Mammary epithelial cell (primary cell): ENCODE measurements at places on chromosomes 5 and 9.

- no peak for DNase-seq
Observed at GRCh38 chr5:56647099-56647850, 168.1 kb upstream of the MAP3K1 start.

GRCh38 chr9:97064176-97064575 lies 25.2 kb upstream of the CTSV start:
- DNase-seq: no peak

GRCh38 chr5:124395287-124395686 lies 351.2 kb downstream of the ZNF608 start:
- no peak for DNase-seq

- DNase-seq: no peak
Observed at GRCh38 chr5:178808886-178809285, 50.9 kb upstream of the ZNF354B start.

- DNase-seq: peak; percentile 92
Observed at GRCh38 chr9:21682981-21683380, 119.5 kb upstream of the MTAP start.

DNA sequence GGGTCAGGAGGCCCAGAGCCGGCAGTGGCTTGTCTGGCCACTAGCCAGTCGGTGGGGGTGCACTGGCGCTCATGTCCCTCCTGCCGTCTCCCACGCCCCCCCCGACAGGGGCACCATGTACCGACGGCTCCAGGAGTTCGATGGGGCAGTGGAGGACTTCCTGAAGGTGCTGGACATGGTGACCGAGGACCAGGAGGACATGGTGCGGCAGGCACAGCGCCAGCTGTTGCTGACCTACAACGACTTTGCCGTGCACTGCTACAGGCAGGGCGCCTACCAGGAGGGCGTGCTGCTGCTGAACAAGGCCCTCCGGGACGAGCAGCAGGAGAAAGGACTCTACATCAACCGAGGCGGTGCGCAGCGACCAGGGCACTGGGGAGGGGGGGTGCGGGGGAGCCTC lies 8.1 kb downstream of the TTC16 start:
- DNase-seq: no peak

DNA sequence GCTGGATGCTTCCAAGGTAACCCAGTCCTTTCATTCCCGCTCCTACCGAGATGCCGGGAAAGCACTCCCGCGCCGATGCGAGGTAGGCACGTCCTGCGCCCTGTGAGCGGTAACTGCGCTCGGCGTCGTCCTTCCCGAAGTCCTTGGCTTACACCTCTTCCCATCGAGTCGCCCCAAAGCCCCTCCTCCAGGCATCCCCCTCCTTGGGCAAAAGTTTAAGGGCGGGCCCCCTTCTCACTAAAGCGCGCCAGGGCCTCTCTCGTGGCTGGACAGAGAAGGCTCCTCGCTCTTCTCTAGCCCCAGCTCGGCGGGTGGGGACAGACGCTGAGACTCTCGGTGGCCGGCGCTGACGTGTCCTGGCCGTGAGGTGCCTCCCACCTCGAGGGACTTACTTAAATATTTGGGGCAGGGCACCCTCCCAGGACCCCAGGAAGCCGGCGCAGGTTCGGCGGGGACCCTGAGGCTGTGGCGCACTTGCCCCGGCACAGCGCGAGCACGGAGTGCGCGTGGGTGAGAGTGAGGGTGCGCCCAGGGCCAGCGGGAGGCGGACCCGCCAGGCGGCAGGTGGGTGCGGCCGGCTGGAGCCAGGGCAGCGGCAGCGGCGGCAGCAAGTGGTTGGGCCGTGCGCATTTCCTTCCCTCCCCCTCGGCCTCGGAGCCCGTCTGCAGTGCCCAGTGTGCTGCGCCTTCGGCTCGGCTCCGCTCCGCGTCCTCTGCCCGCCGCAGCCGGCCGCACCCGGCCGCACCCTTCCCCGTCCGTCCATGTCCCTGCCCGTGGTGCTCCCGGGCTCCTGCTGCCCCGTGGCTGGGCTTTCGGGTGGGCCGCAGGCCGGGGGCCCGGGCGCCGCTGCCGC lies at the start of gene ENTREP1:
ENTREP1 (plus strand) TSS at position 667 of the 853 bp plus-strand sequence; CDS start at position 762, 95 bp downstream.
- DNase-seq: peak; percentile 75

- DNase-seq: no peak
Observed at GRCh38 chr5:110354311-110354710, 372.2 kb downstream of the TMEM232 start.

- no peak for DNase-seq
Observed at GRCh38 chr9:127245637-127246164, 18.9 kb upstream of the GARNL3 start.

- no peak for DNase-seq
Observed at GRCh38 chr9:77949751-77950436, 81.7 kb downstream of the GNAQ start.

DNA sequence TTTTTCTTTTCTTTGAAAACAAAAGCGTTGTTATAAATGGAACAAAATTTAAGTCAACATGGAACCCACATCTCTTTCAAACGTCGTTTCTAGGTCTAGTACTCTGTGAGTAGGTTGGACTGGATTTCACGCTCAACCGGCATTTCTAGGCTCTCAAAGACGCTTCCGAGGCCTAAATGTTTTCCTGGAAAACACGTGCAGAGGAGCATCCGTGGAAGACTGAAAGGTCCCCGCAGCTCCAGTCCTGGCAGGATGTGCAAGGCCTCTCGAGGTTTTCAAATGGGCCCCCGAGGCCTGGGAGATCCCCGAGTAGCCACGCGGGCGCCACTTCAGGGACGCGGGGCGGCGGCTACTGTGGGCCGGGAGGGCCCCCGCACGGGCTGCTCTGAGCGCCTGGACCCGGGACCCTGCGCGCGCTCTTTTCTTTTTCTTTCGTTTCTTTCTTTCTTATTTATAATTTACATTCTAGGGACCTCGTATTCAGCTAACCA lies 4.2 kb upstream of the IRX2 start:
- peak; percentile 7 for DNase-seq

DNA sequence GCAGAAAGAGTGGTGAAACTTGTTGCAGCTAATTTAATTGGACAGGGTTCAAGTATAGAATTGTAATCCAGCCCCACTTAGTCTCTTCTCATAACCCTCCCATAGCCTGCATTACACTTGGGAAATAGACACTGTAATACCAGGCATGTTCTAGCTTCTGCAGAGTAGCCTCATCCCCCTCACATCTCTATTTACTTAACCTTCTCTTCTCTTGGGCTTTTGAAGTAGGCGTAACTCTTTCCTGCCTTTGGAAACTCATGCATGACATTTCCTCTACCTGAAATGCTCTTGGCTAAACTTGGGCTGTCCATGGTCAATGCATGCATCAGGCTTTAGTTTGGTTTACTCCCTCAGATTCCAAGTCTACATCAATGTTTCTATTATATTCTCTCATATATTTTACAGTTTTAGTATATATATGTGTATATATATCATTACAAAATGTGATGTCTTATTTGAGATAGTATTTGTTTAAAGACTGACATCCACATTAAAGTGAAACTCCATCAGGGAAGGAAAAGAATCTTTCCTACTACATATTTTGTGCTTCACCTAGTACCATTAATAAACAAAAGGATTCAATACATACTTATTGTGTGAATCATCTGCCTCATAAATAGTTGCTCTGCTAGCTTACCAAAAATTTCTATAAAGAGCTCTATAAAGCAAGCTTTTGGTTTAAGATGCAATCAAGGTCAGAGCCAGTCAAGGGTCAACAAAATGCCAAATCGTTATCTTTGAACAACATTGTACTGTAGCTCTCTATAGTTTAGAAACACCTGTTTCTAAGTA lies 1158.0 kb downstream of the MAT2B start:
- no peak for DNase-seq

DNA sequence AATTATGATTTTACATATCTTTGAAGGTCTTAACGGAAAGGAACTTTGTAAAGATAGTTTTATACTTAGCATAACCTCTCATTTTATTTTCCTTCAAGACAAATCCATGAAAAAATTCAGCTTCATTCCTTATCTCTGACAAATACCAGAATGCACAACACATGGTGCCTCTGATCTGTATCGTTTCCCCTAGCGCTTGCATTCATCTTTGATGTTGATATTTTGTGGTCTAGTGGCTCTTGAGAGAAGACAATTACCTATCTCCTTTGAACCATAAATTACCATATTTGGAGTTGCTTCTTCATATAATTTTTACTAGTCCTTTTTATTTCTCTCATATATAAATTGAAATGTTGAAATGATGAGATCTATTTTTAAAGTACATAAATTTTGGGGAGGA lies 551.3 kb downstream of the PDE4D start:
- DNase-seq: no peak

GRCh38 chr5:138743484-138743883 lies 9.7 kb upstream of the CTNNA1 start:
- DNase-seq: no peak

DNA sequence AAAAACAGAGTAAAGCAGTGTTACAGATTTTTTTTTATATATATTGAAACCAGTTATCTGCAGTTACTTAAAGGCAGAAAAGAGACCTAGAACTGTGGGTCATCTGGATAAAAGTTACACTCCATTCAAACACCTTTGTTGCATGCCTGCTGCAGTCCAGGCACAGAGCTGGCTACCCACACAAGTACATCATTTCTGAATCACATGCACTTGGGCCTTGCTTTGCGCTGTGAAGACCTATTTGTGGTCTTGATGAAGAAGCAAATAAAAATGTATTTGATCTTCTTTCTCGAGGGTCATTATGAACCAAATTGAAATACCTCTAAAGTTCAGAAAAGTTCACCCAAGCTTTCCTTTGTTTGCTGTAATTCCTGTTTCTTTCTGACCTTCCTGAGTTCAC lies 503.0 kb upstream of the ZNF608 start:
- DNase-seq: peak; percentile 33

DNA sequence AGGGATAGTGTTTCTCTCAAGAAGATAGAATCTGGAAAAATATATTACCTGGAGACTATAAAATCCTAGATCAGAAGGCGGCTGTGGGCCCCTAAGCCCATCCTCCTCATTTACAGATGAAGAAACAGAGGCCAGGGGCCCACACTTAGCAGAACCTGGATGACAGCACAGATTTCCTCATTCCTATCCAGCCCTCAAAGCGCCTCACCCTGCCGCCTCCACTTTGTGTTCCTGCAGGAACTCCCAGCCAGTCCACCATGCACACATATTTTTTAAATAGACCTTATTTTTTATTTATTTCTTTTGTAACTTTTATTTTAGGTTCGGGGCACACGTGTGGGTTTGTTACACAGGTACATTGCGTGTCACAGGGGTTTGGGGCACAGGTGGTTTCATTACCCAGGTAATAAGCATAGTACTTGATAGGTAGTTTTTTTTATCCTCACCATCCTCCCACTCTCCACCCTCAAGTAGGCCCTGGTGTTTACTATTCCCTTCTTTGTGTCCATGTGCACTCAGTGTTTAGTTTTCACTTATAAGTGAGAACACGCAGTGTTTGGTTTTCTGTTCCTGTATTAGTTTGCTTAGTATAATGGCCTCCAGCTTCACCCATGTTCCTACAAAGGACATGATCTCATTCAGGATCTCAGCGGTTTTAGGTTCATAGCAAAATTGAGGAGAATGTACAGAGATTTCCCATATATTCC lies 85.5 kb upstream of the MAP1B start:
- no peak for DNase-seq

- peak; percentile 85 for DNase-seq
Observed at GRCh38 chr5:130135506-130135905, 231.2 kb downstream of the CHSY3 start.

DNA sequence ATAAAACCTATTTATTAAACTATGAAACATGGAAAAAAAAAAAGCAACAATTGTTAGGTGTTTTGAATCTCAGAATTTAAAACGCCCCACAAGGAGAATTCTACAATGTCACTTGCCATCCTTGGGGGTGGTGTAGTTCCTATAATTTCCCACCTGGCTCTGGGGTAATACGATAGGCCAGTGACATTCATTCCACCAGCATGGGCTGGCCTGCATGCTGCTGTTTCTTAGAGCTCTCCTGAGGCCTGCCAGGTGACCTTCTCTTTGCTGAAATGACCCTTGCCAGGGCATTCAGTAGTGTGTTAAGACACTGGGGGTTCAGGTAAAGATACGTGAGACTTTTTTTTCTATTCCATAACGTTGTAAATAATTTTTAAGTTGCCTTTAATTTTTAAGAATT lies 10.0 kb upstream of the ARHGEF28 start:
- DNase-seq: no peak

- DNase-seq: peak; percentile 76
Observed at GRCh38 chr5:149172261-149172660, 31.0 kb downstream of the ABLIM3 start.

DNA sequence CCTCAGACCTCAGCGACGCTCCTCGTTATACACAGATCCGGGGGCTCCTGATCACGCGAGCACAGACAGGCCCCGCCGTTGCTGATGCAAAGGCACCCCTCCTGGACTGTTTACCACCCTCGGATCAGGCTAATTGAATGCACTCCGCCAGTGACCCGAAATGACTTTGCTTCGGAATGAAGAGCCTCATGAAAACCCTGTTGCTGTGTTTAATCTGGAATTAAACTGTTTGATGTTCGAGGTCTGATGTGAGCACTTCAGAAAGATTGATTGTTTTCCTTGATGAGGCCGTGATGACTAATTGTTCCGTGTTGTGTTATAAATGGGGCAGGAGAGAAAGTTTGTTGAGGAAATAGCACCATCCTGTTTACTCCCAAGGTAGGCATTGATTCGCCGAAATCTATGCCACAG lies 190.5 kb upstream of the PPP1R26 start:
- DNase-seq: no peak

- DNase-seq: no peak
Observed at GRCh38 chr9:96131825-96132224, 170.2 kb downstream of the HSD17B3 start.

GRCh38 chr5:113068559-113068958 lies 92.0 kb downstream of the DCP2 start:
- no peak for DNase-seq

DNA sequence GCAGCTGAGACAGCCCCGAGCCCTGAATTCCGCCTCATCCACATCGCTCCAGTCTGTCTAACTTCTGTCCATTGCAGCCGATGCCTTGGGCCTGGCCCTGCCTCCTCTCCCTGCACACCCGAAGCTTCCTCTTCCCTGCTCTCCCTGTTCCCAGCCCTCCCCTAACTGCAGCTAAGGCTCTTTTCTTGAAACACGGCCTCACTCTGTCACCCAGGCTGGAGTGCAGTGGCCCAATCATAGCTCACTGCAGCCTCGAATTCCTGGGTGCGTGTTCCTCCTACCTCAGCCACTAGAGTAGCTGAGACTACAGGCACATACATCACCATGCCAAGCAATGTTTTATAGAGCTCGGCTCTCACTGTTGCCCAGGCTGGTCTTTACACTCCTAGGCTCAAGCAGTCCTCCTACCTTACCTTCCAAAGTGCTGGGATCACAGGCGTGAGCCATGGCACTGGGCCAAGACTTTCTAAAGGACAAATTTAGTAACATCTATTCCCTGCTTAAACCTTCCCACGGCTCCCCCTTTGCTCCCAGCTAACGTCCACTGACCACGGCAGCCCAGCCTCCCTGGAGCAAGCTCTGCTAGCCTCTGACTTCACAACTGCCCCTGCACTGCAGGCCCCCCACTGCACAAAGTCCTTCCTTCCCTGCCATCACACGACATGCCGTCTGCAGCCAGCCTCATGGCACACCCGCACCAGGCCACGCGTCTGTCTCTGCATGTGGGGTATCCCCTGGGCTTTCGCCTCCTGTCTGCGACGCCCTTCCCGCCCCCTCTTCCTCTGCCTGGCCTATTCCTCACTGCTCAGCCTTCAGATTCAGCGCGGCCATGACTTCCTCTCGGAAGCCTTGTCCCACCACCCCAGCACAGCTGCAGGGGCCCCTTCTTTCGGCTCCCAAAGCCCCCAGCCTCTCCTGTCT lies 28.6 kb downstream of the LAMC3 start:
- DNase-seq: no peak
